ENCODE measurements at places on chromosomes 11 and 22.

DNA sequence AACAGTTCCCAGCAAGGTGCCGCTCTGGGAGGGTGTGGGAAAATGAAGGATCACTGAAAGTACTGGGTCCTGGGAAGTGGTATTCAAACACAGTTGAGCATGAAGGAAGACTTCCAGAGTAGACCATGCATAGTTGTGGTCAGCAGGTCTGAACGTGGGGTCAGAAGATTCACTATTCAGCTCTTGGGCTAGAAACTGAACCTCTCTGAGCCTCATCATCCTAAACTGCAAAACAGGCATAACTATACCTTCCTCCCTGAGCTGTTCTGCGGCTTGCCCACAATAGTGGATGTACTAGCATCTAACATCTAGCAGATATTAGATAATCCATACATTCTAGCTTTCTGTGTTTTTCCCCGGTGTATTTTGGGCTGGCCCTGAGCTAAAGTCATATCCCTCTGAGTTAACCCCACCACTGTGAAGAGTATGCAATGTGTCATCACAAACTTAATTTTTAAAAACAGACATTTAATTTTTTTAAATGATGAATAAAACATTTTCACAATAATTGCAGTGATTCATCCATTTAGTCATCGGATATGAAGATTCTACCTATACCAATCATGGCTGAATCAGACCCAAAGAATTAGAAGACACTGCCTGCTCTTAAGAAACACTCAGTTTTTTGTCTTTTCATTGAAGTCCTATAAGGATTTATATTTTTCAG lies 179.1 kb downstream of the BLID start:
- DNase-seq: no peak

DNA sequence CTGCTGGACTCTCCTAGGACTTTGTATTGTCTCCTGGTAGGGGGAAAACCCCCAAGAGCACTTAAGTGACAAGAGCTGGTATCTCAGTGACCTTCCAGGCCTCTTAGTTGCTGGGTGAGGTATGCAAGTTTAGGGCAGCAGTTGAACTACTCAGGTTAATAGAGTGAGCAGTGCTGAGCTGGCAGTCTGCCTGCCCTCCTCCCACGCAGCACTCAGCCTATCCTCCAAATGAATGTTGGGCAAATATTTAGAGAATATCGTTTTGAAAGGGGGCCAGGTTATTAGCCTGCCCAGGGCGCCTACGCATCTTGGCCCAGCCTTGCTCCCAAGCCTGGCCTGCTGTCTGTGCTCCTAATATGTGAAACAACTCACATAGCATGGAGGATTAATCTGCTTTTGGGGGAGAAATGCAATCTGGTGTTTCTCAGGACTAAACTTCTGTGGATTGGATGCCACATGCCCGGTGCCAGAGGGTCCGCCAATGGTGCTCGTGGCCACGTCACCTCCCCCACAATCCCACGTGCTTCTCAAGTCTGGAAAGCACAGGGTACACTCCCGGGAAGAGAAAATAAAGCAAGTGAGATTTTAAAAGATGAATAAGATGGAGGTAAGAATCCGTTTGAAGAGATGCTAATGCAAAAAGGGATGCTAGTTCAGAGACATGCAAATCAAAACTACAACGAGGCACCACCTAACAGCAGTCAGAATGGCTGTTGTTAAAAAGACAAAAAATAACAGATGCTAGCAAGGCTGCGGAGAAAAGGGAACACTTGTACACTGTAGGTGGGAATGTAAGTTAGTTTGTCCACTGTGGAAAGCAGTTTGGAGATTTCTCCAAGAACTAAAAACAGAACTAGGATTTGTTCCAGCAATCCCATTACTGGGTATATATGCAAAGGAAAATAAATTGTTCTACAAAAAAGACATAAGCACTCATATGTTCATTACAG lies 67.7 kb downstream of the SPON1 start:
- DNase-seq: peak; percentile 27

GRCh38 chr11:128904303-128904655 lies 13.1 kb downstream of the KCNJ5 start:
- no peak for DNase-seq

GRCh38 chr22:49235463-49236300 lies 592.0 kb downstream of the BRD1 start:
- no peak for DNase-seq

DNA sequence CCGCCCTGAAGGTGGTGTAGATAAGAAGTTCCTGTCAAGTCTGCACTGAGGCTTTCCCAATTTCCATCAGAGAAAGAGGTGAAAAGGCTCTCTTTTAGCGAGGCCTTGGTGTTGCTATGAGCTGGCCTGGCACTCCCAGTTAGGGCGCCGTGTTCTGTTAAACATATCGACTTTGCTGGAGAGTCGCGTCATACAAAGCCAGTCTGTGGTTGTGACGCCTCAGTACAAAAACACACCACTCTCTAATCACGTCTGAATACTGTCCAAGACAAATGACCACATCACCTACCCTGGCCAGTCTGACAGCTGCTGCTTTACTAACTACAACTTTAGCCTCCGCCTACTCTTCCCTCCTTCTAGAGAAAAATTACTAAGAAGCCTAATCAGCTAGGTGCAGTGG lies 8.0 kb upstream of the TOLLIP start:
- no peak for DNase-seq

GRCh38 chr11:43547430-43547831 lies 133.1 kb upstream of the HSD17B12 start:
- no peak for DNase-seq

DNA sequence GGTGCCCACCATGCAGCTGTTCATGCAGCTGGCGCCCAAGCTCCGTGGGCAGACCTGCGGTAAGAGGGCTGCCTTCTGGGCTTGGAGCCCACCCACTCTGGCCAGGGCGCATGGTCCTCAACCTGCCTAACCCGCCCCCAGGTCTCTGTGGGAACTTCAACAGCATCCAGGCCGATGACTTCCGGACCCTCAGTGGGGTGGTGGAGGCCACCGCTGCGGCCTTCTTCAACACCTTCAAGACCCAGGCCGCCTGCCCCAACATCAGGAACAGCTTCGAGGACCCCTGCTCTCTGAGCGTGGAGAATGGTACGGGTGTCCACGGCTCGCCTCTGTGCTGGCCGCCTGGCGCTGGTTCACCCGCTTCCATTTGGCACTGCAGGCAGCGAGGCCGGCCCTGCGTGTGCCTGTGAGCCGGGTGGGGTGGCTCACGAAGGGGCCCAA lies 11.0 kb downstream of the MUC5AC start:
- no peak for DNase-seq

DNA sequence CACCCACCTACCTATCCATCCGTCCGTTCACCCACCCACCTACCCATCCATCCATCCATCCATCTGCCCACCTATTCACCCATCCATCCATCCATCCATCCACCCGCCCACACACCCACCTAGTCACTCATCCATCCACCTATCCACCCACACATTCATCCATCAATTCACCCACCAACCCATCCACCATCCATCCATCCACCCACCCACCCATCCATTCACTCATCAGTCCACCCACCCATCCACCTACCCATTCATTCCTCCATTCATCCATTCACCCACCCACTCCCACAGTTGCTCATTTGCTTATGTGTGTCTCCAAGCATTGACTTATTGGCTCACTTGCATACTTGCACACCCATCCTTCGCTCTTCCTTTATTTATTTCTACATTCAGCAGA lies 50.1 kb downstream of the MYO7A start:
- DNase-seq: no peak

- DNase-seq: no peak
These were observed 495 bp upstream of the PKNOX2 start for GRCh38 chr11:125164091-125164421.

GRCh38 chr22:35952576-35952975 lies 76.0 kb downstream of the RBFOX2 start:
- no peak for DNase-seq

DNA sequence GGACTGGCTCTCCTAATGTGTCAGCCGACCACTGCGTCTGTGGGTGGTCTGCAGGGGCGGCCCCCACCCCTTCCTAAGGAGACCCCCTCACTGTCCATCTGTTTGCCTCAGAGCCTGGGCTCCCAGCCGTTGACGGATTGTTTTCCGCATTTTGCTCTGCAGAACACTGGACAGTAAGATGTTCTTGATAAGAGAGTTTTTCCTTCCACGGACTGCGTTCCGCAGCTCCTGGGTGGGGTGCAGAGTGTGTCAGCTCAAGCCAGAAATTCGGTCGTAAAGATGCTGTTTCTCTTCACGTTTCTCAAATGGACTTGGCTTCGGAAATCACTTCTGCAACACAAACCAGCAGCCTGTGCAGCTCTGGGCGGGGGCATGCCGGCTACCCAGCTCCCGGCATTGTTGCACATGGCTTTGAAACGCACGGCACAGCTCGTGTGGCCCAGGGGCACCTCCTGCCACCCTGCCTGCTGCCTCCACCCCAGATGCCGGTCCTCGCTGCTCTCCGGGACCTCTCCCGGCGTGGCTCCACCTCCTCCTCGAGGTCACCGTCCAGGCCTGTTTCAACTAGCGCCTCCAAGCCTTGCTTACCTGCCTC lies 2.9 kb upstream of the MRGPRG start:
- peak; percentile 45 for DNase-seq

DNA sequence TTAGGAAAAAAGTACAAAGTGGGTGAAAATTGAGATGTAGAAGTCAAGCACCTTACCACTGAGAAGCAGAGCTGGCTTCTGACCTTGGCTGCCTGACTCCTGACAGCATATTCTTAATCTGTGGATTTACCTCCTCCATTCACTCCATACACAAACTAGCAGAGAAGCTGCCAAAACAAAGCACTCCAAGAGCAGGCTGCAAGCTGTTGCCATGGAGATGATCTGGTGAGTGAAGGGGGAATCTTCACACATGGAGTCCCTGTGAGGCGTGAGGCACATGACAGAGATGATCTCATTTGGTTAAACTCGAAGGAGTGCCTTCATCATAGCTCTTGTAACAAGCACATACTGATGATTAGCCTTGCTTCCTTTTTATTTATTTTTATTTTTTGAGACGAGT lies 16.1 kb downstream of the COMMD9 start:
- no peak for DNase-seq

DNA sequence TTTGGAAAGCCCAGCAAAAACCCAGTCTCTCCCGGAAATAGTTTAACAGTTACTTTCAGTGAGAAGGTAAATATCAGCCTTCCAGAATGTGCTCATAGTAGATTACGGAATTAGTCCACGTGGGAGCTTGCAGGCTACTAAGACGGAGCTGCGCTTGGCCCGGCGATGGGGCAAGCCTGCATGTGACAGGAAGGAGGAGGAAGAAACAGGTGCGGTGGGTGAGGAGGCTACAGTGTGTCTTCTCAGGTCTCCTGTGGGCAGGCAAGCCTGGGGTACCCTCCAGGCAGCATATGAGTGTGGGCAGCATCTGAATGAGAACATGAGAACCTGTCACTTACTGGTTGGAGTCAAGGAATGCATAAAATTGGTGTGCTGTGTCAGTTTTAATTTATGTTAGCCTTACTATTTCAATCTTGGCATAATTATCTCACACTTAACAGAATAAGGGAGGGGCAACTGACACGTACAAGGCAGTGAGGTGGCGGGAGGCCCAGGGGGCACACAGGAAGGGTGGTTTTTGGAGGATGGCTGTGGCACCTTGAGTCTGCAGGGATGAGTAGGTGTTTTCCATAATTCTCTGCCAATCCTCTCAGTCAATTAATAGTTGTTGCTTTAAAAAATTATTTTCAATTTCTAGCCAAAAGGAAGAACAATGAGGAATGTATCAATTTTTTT lies 35.7 kb downstream of the CLMP start:
- DNase-seq: peak; percentile 45

- DNase-seq: no peak
These were observed 5.3 kb downstream of the P2RY6 start for GRCh38 chr11:73277467-73277866.

- DNase-seq: no peak
These were observed 110.2 kb downstream of the GRIA4 start for GRCh38 chr11:105720096-105720495.

GRCh38 chr11:37406651-37407050 lies 808.6 kb upstream of the RAG2 start:
- DNase-seq: no peak

GRCh38 chr22:48175721-48176120 lies 1413.3 kb downstream of the TBC1D22A start:
- DNase-seq: no peak

DNA sequence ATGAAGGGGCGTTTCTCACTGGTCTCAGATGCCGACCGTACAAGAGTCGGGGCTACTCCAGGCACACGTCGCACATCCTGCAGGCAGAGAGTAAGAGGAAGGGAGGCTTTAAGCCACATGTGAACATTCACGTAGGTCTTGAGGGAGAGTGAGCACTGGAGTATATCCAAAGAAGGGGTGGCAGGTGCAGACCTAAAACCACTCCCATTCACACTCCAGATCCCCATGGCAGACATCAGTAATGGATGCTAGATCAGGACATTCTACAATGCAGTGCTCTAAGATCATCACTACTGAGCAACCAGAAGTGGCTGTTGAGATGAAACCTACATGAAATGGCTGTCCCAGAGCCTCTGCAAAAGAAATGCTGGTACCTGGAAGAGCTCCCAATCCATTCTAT lies 39.0 kb downstream of the WT1 start:
- DNase-seq: no peak

DNA sequence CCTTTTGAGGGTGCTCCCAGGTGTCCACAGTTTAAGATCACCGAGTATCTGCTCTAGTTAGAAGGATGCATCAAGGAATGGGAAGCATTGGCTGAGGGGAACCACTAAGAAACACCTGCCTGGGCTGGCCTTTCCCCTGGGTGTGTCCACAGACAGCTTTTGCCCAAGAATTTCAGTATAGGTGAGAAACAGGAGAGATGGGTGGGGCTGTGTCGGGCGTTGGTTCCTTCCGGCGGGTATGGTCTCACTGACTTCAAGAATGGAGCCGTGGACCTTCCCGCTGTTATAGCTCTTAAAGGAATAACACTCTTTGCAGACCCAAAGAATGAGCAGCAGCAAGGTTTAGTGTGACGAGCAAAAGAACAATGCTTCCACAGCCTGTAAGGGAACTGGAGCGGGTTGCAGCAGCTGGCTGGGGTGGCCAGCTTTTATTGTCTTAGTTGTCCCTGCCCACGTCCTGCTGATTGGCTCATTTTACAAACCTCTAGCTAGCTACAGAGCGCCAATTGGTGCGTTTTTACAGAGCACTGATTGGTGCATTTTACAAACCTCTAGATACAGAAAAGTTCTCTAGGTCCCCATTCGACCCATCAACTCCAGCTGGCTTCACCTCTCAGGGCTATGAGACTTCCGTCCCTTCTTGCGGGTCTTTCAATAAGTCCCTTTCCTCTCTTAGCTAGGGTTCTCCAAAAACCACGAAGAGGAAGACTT lies 2.4 kb downstream of the FADS1 start:
- DNase-seq: no peak

DNA sequence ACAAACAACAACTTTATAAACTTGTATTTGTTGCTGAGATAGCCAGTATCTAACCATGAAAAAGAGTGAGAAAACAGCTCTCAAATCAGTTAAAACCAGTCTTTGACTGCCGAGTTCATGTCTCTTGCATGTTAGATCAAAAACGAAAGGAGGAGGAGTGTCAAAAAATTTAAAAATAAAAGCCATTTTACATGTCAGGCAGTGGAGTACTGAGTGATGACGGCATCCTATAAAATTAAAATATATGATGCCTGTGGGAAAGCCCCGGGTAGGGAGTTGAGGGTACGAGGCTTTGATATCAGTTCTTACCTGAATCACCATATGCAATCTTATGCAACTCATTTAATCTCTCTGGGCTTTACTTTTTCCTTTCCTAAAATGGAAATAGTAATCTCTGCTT lies 117.3 kb downstream of the ETS1 start:
- no peak for DNase-seq

- no peak for DNase-seq
These were observed 11.5 kb downstream of the NPTXR start for GRCh38 chr22:38832005-38832978.

- no peak for DNase-seq
These were observed 5.6 kb downstream of the AHNAK start for GRCh38 chr11:62540804-62541701.

- DNase-seq: no peak
These were observed 522.3 kb downstream of the BRD1 start for GRCh38 chr22:49305214-49305965.
